ENCODE measurements at places on chromosomes 1 and 21.

- DNase-seq = peak; percentile 82
These were observed 19.5 kb upstream of the NCMAP start for GRCh38 chr1:24536391-24536840.

DNA sequence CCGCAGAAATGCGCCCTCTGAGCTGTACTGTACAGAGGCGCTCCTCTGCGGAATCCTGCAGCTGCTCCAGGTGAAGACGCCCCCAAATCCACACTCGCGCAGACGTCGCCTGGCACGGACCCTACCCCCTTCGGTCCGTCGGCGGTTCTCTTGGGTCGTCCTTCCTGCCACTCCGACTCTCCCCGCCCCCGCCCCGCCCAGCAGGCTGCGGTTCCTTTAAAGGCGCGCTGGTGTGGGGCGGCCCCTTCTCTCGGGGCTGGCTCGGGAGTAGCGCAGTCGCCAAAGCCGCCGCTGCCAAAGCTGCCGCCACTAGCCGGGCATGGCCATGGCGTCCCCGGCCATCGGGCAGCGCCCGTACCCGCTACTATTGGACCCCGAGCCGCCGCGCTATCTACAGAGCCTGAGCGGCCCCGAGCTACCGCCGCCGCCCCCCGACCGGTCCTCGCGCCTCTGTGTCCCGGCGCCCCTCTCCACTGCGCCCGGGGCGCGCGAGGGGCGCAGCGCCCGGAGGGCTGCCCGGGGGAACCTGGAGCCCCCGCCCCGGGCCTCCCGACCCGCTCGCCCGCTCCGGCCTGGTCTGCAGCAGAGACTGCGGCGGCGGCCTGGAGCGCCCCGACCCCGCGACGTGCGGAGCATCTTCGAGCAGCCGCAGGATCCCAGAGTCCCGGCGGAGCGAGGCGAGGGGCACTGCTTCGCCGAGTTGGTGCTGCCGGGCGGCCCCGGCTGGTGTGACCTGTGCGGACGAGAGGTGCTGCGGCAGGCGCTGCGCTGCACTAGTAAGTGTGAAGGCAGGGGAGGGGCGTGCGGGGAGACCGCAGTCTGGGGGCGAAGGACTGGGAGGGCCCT, at the start of gene RASSF5:
RASSF5 (plus strand) TSS at position 248 of the 846 bp plus-strand sequence; CDS start at position 320, 72 bp downstream.
- DNase-seq = peak; percentile 95

- no peak for DNase-seq
These were observed 118.8 kb downstream of the PSMG1 start for GRCh38 chr21:39064325-39065012.

GRCh38 chr1:4149281-4149680, 249.2 kb upstream of the C1orf174 start:
- peak; percentile 43 for DNase-seq

DNA sequence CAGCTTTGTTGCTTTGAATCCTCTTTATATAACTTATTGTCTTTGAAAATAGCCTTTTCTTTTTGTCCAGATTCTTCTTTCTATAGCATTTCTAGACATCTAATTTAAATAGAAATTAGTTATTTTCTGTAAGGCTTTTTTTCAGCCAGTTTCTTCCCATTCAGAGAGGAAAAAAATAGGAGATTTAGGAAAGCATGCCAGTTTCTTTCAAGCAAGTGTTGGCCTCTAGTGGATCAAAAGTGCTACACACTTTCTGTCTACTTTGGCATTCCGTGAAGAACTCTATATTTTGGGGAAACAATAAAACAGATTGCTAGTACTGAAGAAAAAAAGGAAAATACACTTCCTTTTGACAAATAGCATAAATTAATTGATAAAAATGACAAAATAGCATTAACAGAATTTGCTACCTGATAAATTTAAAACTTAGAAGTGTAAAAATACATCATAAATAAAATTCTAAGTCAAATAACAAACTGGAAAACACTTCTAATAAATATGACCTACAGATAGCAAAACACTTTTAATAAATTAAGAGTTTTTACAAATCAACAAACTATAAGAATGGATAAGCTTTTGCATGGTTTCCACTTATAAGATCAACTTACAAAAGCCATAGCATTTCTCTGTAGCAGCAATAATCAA, 13.1 kb upstream of the EXO1 start:
- DNase-seq = no peak

DNA sequence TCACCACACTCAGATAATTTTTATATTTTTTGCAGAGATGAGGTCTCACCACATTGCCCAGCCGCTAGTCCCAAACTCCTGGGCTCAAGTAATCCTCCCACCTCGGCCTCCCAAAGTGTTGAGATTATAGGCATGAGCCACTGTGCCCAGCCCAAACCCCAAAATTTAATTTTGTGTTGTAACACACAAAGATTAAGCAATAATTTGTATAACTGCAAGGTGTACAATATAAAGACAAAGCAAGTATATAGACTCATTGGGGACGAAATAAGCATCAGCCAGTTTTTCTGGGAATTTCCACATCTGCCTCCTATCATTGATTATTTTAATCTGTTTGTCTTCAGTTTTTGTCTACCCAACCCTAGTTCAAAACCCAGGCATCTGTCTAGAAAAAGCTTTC, 42.7 kb downstream of the ST7L start:
- no peak for DNase-seq

GRCh38 chr1:157137408-157138219, 581 bp downstream of the ETV3 start:
- DNase-seq = no peak

GRCh38 chr1:94515296-94515947, 26.1 kb downstream of the F3 start:
- no peak for DNase-seq

- no peak for DNase-seq
These were observed 1044.9 kb downstream of the BRINP3 start for GRCh38 chr1:189432753-189433152.

- DNase-seq = no peak
These were observed 68.1 kb upstream of the AK4 start for GRCh38 chr1:65079941-65080340.

DNA sequence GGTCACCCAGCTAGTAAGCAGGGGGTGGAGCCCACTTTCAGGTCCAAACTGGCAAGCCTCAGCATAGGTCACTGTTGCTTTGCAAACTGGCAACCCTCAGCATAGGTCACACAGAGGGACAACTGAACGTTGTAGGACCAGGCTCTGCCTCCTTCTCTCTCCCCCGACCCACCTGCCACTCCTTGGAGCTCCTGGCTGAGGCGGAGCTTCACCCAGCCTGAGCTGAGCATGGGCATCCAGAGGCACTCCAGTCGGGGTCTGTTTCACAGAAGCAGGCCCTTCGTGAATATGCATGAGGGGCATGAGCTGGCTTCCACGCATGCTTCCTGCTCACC, 24.2 kb downstream of the CAPZB start:
- peak; percentile 72 for DNase-seq

- peak; percentile 2 for DNase-seq
These were observed 17.5 kb downstream of the UBASH3A start for GRCh38 chr21:42421018-42421793.

GRCh38 chr1:155760751-155761475, 72.0 kb downstream of the DAP3 start:
- DNase-seq = no peak

- DNase-seq = no peak
These were observed 58.0 kb upstream of the FAM3B start for GRCh38 chr21:41258617-41259016.

- DNase-seq = no peak
These were observed 28.1 kb downstream of the C2CD2 start for GRCh38 chr21:41925767-41926116.

DNA sequence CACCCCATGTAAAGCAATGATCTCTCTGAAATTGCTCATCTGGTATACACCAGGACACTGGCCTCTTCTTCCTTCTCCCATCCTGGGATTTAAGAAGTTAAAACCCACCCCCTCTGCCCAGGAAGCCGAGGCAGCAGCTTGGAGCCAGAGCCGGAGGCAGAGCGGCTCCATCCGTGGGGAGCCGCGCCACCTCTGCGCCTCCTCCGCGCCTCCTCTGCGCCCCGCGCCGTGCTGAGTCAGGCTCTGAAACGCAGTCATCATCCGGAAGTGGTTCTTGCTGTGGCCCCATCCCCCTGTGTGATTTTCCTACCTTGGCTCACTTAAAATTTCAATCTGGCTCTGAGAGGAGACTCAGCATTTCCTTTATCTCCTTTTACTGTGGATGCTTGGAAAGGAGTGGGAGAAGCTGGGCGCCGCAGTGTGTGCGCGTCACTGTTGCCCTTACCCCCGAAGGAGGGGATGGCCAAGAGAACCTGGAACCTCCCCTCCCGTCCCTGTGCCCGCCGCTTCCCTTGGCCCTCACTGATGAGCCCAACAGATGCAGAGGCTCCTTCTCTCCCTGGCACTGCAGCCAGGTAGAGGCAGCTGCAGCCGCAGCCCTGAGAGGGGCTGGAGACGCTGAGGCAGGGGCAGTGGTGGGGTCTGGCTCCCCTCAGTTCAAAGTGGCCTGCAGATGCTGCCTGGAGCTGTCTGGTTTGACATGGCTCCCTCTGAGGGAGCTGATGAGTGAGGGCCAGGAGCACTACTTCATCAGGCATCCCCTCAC, 15.3 kb upstream of the NPHP4 start:
- DNase-seq = peak; percentile 82

- DNase-seq = peak; percentile 51
These were observed 4.2 kb upstream of the C1orf159 start for GRCh38 chr1:1120096-1120495.

DNA sequence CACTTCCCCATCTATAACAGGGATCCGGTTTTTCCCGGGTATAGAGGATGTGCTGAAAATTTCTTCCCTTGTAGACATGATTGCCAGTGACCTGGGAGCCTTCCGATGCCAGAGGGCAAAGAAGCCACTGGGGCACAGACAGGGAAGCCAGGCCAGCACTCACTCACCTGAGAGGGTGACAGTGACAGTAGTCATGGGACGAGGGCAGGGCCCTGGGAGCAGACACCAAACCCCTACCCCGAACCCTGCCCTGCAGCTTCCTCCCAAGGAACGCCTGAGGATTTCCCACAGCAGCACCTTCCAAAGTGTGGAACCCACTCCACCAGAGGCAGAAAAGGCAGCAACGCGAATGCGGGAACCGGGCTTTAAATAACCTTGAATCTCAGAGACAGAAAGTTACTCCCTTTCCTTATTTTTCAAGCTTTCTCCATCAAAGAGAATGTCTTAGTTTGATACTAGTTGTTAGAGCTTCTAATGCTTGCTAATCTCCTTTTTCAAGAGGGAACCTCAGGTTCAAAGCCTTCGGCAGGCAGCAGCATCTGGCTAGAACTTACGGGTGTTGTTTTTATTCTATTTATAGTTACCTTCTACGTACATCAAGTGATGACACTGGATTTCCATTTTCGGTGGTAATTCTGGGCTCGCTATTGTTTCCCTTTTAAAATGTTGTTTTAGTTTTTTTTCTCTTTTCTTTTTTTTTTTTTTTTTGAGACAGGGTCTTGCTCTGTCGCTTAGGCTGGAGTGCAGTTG, 2.8 kb downstream of the DDOST start:
- DNase-seq = no peak

GRCh38 chr1:173301507-173301906, 94.4 kb upstream of the TNFSF4 start:
- no peak for DNase-seq
